ENCODE measurements at places on chromosomes 7 and 10.

DNA sequence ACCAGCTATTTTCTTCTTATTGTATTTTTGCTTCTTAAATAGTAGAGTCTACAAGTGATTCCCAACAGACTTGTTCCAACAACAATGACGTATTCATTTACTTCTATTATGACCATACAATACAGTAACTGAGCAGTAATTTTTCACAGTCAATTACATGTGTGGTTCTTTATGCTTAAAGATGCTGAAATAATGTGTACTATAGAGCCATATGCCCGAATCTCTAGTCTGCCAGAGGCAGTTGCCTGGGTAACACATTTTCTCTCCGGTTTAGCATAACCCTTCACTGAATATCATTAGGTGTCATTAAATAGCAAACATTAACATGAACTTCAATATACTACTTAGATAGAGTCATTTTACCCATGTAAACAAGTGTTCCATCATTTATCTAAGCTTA lies 75.0 kb downstream of the SLC25A13 start:
- DNase-seq = no peak

GRCh38 chr7:151891753-151892152 lies 14.8 kb upstream of the PRKAG2 start:
- DNase-seq = no peak

DNA sequence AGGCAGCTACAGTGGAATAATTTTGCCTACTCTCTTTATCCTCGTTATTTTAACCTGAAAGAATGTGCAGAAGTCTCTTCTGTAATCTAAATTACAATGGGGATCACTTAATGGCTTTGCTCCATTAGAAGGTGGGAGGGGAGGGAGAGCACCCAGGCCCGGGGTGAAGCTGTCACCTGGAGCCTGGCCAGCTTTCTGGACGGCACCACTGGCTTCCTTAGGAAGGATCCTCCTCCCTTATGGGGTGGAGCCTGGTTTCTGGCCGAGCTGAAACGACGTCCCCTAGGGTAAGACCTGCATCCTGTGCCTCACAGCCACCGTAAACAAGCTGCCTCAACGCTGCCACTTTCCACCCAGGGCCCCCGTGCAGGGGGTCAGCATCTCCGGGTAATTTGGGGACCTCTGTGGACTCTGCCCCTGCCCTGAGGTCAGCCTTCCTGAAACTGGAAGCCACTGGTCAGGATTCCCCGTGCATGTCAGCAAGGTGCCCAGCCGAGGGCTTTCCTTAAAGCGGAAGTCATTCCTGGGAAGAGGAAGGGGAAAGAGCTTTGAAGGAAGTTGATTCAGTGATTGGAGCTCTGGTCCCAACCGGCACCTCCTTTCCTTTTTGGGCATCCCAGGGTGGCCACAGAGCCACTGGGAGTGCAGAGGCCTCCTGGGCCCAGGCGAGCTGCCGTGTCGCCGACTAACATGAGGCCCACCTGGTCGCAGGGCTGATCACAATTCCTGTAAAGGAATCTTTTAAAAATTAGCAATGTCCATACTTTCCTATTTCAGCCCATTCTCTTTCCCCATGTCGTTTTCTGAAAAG lies 569.1 kb downstream of the DNAJB6 start:
- DNase-seq = no peak

DNA sequence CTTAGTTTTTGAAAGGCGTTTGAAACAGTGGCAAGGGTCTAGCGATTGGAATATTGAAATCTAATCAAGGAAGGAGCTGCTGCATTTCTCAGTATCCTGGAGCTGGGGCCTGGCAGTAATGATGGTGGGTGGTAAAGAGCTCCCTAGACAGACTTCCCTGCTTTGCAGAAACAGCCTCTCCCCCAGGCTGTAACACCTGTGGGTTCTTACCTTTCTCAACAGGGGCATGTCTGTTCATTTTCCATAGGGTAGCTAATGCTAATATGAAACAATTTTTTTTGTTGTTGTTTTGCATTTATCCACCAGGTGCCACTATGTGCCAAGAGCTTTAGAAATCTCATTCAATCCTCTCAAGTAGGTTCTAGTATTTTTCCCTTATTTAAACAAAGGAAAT lies 345.5 kb downstream of the REEP3 start:
- no peak for DNase-seq

DNA sequence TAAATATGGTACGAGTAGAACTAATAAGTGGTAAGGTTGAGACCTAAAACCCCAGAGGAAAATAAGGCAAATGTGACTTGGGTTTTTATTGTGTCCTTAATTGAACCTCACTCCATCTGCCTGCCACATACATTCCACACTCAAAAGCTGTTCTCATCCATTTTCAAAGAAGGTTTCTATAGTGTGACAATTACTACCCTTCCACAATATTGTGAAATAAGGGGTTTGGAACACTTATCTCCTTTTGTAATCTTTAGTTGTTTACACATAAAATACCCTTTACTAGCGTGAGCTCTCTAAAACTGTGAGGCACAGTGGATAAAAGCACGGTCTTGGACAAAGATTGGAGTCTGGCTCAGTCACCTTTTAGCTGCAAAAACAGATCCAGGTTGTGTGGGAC lies 166.6 kb downstream of the THSD7A start:
- no peak for DNase-seq

GRCh38 chr7:74575083-74575784 lies 82.3 kb upstream of the GTF2I start:
- DNase-seq = no peak

- no peak for DNase-seq
Observed at GRCh38 chr7:81534996-81535395, 234.9 kb downstream of the HGF start.

GRCh38 chr7:116557066-116557585 lies 32.3 kb downstream of the CAV1 start:
- no peak for DNase-seq

DNA sequence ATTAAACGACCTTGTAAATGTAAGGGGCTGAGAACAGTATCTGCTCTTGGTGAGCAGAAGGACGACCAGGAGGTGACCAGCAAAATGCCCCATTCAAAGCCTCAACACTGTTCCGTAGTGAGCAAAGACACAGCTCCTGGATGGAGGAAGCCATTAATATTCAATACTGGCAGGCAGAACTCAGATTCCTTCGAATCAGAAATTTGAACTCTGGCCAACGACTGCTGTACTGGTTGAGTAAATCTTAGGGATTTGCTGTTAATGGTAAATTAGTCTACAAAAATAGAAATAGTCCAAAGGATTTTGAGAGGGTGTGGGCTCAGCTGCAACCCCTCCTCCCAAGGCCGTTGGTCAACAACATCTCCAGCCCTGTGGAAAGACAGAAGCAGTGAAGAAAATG lies 130.5 kb upstream of the PFKP start:
- no peak for DNase-seq

- DNase-seq = no peak
Observed at GRCh38 chr7:73984481-73985205, 43.3 kb upstream of the ELN start.

- DNase-seq = no peak
Observed at GRCh38 chr7:22858274-22858639, 35.6 kb upstream of the TOMM7 start.

DNA sequence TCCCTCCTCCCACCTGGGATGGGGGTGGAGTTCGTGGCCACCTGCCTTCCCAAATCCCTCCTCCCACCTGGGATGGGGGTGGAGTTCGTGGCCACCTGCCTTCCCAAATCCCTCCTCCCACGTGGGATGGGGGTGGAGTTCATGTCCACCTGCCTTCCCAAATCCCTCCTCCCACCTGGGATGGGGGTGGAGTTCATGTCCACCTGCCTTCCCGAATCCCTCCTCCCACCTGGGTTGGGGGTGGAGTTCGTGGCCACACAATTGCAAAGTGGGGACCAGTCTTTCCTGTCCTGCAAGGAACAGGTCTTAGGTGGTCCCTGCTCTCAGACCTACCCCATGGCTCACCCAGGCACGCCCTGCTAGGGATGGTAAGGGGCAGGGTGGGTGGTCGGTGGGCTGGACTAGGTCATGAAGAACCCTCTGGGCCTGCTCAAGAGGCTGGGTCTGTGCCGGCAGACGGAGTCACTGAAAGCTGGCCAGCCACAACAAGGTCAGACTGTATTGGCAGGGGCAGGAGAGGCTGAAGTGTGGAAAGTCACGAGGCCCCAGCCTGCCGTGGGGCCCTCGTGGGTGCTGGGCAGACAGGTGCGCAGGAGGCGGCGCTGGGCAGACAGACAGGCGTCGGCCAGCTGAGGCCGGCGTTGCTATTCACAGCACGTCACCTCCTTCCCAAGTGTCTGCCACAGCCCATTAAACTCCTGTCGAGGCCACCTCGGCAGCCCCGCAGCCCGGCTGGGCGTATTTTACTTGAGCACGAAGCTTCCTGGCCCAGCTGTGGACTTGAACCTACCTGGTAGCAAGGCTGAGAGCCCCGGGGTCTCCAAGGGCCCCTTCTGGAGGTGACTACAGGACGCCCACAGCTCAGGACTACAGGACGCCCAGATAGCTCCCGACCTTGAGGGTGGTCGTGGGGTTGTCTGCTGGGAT lies 4.1 kb downstream of the KNDC1 start:
- DNase-seq = no peak

- peak; percentile 55 for DNase-seq
Observed at GRCh38 chr7:36736899-36737211, 12.6 kb upstream of the AOAH start.

- DNase-seq = no peak
Observed at GRCh38 chr10:90319188-90319914, 538.5 kb downstream of the HTR7 start.

GRCh38 chr10:71542478-71542877 lies 145.8 kb downstream of the CDH23 start:
- no peak for DNase-seq

- no peak for DNase-seq
Observed at GRCh38 chr7:32164341-32164996, 94.3 kb upstream of the PDE1C start.

DNA sequence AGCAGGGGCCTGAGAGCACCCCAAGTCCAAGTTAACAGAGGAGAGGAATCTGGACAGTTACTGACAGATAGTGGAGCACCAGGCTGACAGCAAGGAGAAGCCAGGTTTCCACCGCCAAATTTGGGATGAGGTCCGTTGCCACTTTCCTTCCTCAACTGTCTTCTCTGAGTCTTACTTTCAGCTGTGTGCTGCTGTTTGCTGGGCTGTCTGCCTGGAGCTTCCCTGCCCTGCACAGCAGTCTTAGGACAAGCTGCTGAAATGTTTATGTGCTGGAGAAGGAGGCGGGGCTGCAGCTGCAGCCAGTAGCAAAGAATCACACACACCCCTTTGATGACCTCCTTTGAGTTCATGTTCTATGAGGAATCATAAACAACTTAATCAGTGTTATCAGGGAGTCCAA lies 17.4 kb upstream of the CYP3A7 start:
- no peak for DNase-seq

DNA sequence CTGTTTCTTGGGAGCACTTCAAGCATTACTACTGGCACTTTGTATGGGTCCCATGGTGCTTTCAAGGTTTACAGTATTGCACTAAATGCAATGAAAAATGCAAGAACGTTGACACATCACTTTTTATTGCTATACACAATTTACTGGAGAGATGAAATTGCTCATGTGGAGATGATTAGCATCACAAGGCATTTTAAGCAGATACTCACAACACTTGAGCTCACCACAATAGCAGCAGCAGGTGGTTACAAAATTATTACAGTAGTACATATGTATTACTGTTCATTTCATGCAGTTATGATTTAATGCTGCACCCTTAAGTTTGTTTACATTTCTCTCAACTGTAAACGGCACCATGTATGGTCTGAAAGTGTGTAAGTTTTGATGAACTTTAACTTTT lies 537.7 kb downstream of the GRM8 start:
- no peak for DNase-seq

DNA sequence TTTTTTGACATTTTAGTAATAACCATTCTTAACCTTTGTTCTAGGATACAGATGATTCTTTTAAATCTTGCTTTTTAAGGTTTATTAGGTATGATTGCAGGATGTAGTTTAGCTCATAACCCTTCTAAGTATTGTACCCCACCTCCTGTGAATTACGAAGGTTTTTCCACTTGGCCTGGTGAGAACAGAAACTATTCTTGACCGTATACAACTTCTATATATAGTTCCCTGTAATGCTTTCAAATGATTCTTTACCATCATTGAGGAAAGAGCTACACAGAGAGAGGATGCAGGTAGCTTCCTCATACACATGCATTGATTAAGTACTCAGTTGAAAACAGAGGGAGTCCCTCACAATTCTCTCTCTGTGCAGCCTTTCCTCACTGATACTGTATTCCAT lies 86.3 kb downstream of the PALS2 start:
- DNase-seq = no peak

DNA sequence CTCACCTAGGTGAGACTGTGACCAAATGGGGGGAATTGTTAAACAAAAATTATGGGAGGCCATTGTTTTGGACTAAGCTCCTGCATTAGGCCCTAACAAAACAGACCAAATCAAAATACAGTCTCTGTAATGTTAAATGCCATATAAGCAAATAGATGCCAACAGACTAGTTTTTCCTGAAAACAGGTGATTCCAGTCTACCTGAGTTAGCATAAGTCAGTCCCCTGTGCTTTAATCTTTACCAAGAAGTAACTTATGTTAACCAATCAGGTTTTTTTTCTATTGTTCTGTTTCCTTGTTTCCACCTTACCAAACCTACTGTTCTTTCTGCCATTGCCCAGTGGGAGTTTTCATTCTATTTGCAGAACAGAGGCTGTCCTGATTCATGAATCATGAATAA lies 48.0 kb downstream of the PDZD8 start:
- no peak for DNase-seq

DNA sequence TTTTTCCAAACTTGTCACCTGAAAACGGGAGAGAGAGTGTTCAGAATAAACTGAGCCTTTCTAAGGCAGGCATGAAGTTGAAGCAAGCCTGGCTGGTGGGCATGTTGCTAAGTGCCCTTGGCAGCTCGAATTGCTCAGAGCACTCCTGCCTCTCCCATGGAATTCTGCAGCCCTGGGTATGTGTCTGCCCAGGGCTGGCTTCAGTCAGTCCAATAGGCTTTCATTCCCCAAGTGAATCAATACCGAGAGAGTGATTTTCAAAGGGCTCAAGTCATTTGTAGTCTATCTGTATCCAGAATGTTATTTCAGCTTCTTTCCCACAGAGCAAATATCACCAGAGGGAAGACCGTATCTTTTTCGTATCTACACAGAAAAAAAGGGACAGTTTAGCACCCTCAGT lies 415.5 kb upstream of the COBL start:
- DNase-seq = no peak

GRCh38 chr7:67738958-67739357 lies 742.3 kb downstream of the TYW1 start:
- DNase-seq = no peak

- DNase-seq = no peak
Observed at GRCh38 chr7:55504093-55504859, 68.0 kb downstream of the VOPP1 start.

DNA sequence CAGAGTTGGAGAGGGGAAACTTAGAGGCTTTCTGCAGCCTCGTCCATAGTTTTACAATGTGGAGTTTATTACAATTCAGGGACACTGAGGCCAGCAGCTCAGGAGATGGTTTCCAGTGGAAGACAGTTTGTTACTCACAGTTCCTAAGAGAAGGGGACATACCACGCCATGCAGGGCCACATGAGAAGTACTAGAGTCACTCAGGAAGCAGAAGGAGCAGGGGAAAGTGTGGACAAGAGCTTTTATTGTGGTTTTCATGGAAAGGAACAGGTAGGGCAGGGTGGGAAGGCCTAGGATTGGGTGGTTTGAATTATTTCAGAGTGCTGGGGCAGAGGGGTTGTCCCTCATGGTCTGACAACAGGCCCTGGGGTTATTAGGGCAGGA lies 292.1 kb upstream of the IGFBP3 start:
- no peak for DNase-seq

Measured in B cell (primary cell).